ENCODE measurements at places on chromosomes 6 and 20.

DNA sequence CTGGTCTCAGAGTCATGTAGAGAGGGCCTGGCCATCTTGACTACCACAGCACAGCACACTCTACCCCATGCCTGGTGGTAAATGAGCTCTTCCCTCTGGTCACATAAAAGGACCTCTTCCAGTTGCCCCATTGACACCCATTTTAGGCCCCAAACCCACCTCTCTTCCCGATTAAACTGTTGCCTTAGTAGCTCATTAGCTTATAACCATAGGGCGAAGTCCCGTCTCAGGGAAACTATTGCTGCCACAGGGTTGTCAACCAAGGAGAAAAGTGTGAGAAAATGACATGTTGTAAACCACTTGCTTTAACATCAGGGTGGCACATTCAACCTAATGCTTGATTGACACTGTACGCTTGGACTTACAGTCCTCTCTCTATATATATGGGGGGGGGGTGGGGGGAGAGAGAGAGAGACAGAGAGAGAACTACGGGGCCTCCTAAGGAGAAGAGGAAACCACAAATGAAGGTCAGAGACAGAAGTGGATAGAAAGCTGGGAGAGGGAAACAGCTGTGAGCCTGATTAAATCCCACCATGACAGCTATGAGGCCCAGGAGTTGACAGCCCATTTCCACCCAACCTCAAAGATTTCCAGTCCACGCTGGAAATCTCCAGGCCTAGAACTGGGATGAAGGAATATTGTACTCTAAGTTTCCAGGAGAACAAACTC is 14.9 kb upstream of the BTN1A1 start:
- DNase-seq = no peak

GRCh38 chr6:134830194-134830593 is 119.7 kb downstream of the ALDH8A1 start:
- no peak for DNase-seq

DNA sequence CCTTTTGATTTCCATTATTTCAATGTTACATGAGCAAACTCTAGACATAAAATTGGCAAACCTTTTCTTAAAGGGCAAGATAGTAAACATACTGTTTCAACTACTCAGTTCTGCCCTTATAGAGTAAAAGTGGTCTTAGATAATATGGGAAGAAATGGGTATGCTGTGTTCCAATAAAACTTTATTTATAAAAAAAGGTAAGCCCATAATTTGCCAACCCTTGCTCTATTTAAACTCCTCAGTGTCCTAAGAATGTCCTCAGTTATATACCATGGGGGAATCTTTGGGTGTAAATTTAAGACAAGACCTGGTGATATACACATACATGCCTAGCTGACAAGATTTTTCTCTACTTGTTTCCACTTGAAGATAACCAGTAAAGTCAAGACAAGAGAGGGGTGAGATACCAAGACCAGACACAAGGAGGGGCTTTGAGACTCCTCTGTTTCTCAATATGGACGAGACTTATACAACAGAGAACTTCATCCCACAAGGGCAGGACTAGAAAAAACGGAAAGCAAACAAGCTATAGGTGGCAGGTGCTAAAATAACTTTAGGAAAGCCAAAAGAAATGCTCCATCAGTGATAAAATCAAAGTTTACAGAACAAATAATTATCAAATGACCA is 10.5 kb downstream of the SNX3 start:
- no peak for DNase-seq

- DNase-seq = no peak
These were observed 30.8 kb upstream of the FKBP1A start for GRCh38 chr20:1423625-1424106.

DNA sequence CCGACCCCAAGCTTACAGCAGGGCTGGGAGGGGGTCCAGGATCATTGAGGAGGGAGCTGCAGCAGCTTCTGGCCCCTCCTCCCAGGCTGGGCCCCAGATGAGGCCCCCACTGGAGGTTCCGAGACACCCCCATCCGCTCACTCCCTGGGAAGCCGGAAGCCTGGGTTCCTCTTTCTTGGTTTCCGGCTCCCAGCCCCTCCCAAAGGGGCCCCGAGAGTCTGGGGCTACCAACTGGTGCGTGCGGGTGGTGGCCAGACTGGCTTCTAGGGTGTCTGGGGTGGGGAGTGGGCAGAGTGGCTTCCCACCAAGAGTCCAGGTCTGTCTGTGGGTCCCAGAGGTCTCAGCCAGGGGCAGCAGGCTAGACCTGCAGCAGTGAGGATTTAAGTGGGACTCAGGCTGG is 2.2 kb downstream of the RGS19 start:
- DNase-seq = no peak

GRCh38 chr6:44257753-44258324 is 511 bp upstream of the SLC35B2 start:
- DNase-seq = no peak

DNA sequence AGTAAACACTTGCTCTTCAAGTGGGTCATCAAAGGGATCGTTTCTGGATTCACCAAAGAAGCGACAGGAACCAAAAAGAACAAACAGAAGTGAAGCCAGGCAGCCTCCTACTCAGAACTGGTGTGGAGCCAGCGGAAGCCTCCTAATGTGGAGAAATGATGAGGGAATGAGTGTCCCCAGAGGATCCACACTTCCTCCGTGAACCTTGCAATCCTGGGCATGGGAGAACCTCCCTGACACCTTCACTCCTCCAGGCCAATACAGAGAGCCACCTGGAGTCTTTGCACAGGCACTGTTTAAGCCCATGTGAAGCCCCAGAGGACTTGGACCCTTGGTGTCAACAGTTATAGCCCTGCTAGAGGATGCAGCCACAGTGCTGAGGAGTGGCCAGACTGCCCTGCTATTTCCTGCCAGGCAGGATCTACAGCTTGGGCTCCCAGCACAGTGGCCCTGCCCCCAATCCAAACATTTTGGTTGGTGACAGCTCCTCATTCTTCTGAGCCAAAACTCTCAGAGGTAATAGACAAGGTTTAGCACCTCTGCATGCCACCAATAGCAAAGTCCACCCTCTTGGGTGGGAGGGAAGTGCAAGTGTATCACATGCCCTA is 23.2 kb upstream of the SERINC1 start:
- DNase-seq = no peak

DNA sequence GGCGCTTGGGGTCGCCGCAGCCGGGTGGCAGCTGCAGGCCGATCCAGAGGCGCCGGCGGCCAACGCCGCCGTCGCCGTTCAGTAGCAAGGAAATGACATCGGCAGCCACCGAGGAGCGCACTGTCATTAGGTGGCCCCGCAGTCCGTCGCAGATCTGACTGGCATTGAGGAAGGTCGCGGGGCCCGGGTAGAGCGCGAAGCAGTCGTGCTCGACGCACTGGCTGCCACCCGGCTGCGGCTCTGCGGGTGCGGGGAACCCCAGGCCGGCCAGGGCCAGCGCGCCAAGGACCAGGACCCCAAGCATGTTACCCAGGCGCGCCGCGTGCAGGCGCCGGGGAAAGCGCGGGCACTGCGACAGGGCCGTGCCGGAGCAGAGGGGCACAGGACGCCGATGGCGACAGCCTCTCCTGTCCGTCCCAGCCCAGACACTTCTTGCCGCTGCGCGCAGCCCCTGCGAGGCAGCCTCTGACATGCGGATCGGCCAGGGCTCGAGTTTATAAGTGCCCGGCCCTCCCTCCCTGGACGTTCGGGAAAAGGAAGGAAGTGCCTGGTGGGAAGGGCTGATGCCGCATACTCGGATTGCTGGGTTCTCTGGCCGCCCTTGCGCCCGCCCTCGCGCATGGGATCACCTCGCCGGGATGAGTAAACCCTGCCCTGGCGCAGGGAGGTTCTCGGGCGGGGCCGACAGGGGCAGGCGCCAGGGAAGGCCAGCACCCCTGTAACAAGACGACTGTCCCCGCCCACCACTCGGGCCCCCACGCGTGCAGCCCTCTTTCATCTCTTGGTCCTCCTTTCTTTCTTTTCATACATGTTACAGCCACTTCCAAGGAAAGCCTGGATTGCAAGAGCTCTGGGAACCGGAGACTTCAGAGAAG is at the start of gene THBD:
Gene THBD, minus strand, starts transcription at position 472 of the 875 bp plus-strand sequence. Its CDS starts 168 bp downstream, at position 304.
- DNase-seq = no peak

GRCh38 chr20:11652128-11652527 is 265.6 kb upstream of the BTBD3 start:
- DNase-seq = no peak

- no peak for DNase-seq
These were observed 31.9 kb upstream of the ZBTB24 start for GRCh38 chr6:109514946-109515345.

DNA sequence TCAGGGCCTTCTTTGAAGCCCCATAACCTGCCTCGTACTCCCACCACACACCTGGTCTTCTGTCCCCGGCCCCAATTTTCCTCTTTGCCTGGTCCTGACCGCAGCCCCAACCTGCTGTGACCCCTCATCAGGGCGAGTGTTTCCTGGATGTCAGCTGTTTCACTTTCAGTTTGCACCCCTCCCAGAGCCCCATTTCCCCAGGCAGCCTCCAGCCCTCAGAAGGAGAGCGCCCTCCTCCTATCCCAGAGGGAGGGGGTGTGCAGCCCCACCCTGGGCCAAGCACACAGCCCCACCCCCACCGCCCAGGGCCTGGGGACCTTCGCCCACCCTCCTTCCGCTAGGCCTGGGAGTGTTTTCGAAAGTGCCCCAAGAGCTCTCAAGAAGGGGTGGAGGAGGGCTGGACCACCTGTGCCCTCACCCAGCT is 1.5 kb downstream of the BAK1 start:
- no peak for DNase-seq

DNA sequence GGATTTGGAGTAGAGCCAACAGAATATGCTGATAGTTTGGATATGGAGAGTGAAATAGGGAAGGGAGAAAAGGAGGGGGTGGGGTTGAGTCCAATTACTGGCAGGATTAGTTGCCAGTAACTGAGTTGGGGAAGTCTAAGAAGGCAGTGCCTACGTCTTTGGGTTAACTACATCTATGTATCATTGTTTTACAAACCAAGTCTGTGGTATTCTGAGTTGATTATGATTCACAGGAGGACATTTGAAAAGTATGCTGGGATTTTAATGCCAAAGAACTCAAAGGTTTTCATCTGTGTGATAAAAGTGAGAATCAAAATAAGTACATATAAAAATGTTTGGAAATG is 14.7 kb downstream of the DSE start:
- no peak for DNase-seq

GRCh38 chr6:87333591-87334181 is 4.6 kb upstream of the GJB7 start:
- DNase-seq = no peak

DNA sequence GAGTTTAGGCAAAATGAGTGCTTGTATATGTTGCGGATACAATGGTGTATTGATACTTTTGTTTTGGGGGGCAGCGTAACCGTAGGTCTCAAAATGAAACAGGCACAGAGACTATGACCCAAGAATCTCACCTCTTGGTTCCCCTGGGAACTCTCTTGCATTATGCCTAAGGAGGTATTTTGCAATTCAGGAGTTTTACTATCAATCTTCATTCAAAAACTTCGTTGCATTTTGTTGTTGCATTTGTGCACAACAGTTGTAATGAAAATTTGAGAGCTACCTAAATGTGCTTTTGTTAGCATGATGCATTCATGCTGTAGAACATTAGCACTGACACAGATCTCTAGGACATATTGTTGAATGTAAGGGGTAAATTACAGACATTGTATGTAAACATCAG is 18.2 kb downstream of the VTA1 start:
- DNase-seq = no peak

- DNase-seq = no peak
These were observed 26.4 kb downstream of the CSNK2A1 start for GRCh38 chr20:517221-517620.

GRCh38 chr6:143034689-143035334 is 25.9 kb upstream of the AIG1 start:
- no peak for DNase-seq

DNA sequence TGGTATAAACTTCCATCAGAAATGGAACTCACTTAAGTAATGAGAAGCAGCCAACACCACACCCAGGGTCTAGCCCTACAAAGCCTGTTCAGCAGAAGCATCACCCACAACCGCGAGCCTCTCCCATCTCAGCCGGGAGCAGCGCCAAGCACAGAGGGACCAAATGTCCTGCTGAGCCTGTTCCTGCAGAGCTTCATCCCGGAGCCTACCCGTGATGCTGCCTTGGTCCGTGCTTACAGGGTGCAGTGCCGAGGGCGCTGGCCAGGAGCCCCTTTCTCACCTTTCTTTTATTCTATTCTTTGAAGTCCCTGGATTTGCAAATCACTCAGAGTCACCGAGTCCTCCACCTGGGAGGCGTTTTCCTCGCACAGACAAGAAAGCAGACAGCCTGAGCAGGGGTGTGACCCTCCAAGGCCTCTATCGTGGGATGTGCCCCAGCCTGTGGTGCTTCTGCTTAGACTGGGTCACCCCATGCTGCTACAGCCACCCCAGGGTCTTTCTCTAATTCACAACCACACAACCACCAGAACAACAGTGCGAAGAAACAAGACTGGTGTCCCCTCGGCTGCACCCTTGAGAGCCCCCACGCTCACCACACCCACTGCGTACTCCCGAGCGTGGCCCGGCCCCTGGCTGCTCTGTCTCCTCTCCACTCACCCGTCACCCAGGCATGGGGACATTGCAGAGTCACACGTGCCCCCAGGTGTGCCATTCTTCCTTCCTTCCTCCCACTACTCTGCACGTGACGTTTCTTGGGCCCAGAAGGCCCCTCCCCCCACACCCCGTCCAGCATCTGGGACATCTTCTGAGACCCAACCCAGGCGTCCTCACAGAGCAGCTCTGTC is 92.2 kb upstream of the MPC1 start:
- no peak for DNase-seq

GRCh38 chr6:5813625-5814027 is 193.1 kb downstream of the NRN1 start:
- no peak for DNase-seq

DNA sequence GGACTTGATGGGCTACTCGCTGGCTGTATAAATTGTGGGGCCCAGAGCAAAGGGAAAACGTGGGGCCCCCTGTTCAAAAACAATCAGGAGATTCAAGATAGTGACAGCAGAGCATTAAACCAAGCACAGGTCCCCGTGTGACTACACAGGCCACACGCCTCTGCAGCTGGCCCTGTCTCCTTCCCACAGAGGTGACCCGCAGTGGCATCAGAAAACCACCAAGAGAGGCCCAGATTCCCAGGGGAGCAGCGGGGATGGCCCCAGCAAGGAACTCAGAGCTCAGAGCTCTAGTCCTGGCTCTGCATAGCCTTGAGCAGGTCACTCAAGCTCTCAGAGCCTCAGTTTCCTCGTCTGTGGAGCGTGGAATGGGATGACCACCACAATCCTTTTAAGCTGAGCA is 57.6 kb downstream of the CPNE5 start:
- DNase-seq = no peak

- no peak for DNase-seq
These were observed 4.7 kb upstream of the TAAR1 start for GRCh38 chr6:132663661-132664060.

All from stimulated activated CD8-positive, alpha-beta memory T cell treated with anti-CD3 and anti-CD28 coated beads, Interleukin-4, amount 100 ng/mL, for 1 hour (primary cell).